RCC 7860 (cell line): ENCODE measurements at places on chromosomes 3 and 15.

DNA sequence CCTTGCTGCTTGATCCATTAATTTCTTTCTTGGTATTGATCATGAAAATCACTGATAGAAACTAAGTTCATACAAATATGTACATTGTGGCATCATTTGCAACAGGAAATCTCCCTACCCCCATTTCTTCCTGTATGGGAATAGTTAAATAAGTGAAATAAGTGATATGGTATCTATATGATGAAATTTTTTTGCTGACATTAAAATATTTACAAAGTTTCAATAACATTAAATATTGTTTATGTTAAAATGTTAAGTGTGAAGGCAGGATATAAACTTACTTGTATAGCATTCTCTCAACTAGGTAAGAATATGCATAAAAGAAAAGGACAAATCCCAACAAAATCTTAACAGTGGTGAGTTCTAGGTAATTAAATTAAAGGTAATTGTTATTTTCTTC, 60.1 kb upstream of the ETV5 start:
- DNase-seq, result no peak

- no peak for DNase-seq
Measured at GRCh38 chr15:66756295-66756694, 54.3 kb downstream of the SMAD6 start.

GRCh38 chr15:64949383-64950186, 37.9 kb downstream of the ANKDD1A start:
- DNase-seq, result no peak

- no peak for DNase-seq
Measured at GRCh38 chr15:99435113-99435695, 130.6 kb upstream of the MEF2A start.

GRCh38 chr15:64263567-64263966, 92.4 kb downstream of the CSNK1G1 start:
- no peak for DNase-seq

GRCh38 chr15:88835119-88835518, 31.9 kb downstream of the ACAN start:
- no peak for DNase-seq

- DNase-seq, result no peak
Measured at GRCh38 chr15:91254766-91255165, 154.7 kb downstream of the SV2B start.

DNA sequence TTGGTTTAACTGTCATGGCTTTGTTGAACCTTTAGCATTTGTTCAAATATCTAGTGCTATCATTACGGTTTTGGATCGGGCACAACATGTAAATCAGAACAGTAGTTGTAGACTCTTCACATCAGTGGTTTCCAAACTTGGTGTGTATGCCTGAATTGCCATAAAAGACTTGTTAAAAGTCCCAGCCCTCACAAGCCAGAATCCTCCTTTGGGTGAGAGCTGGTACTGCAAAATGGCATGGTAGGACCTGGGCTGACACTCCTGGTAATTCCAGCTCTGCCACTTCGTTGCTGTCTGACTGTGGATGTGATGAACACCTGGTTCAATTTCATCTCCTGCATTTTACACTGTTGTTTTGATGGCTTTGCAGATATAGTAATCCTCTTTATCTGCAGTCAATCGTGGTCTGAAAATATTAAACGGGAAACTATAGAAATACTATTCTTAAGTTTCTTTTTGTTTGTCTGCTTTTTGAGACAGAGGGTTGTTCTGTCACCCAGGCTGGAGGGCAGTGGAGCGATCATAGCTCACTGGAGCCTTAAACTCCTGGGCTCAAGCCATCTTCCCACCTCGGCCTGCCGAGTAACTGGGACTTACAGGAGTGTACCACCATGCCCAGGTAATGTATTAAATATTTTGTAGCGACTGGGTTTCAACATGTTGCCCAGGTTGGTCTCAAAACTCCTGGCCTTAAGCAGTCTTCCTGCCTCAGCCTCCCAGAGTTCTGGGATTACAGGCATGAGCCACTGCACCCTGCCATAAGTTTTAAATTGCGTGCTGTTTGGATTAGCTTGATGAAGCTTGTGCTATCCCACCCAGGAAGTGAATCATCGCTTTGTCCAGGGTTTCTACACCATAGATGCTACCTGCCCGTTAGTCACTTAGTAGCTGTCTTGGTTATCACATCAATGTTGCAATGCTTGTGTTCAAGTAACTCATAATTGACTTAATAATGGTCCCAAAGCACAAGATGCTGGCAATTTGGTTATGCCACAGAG, 61.6 kb downstream of the RAB7A start:
- DNase-seq, result peak; percentile 79

DNA sequence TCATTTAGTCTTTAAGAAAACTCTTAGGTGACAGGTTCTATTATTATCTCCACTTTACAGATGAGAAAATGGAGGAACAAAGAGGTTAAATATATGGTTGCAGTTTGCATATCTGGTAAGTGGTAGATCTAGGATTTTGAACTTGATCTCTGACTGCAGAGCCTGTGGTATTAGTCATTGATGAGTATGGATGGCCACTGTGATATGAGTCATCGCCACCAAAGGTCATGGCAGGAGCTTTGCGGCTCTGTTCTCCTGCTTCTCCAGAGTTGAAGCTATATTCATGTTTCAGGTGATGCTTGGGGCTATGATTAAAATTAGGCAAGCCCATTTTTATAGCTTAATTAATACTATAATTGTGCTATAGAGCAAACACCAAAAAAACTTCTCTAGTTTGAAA, 306.2 kb upstream of the DPPA4 start:
- DNase-seq, result peak; percentile 88

DNA sequence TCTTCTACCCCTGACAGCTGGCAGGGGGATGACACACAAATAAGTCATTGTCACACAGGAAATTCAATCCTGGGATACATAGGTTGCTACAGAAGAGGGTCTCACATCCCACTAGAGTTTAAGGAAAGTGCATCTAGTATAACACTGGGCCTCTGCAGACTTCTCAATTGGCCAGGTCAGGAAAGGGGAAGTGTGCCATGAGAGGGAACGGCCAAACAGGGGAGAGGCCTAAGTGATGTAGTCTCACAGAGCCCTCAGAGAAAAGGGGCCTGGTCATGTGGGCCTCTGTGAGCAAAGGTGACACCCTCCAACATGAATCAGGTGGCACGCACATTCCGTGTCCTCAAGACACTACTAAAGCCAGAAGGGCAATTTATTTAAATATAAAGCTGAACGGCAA, 11.2 kb downstream of the ZXDC start:
- no peak for DNase-seq

- DNase-seq, result no peak
Measured at GRCh38 chr3:127829537-127829936, 7.2 kb upstream of the MGLL start.

GRCh38 chr3:31624083-31624709, 91.5 kb downstream of the STT3B start:
- no peak for DNase-seq

DNA sequence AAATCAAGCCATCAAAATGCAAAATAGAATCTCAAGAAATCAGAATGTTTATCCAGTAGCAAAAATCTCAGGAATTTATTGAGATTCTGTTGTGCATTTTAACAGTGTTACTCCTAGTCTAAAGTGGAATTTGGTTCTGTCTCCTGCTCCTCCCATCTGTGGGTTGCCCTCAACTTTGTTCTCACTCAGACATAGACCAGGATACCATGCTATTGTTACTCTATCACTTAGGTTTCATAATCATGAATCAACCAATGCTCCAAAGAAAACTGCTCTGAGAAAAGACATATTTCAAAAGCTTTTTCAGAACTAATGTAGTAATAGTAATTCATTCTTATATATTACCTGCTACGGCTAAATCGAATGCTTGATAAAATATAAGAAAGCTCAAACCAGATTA, 274.7 kb downstream of the RBMS3 start:
- DNase-seq, result no peak

DNA sequence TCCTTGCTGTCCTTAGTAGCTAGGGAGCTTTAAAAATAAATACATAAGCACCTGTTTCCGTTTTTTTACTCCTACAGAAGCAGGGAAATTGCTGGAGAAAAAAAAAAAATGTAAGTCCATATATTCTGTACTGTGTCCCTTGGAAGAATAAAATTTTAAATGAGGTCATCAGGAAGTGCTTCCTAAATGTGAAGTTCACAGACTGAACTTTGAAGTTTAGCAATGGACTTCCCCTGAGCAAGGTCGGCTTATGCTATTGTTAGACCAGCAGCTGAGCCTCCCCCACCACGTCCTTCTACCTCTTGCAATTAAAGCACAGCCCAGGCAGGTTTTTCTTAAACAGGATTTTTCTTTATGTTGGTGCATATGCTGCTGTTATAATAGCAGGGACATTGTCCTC, 26.3 kb downstream of the LIPC start:
- no peak for DNase-seq

DNA sequence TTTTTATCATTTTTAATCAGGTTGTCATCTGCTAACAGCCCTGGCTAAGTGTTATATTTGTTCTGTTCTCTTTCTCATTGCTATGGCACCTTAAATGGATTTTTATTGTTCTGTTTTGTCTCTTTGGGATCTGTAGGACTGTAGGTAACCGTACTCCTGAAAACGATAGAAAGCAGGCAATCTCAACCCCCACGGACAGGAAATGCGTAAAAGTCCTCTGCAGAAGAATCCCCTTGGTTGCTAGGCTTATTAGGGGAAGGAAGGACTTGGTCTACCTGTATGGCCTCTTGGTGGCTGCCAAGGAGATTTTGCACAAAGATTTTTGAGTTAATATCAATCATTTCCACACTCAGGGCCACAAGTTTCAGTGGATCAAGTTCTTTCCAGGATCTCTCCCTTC, 571.9 kb upstream of the ZNF385D start:
- no peak for DNase-seq

- DNase-seq, result no peak
Measured at GRCh38 chr3:17175187-17175807, 290.5 kb downstream of the PLCL2 start.

- DNase-seq, result no peak
Measured at GRCh38 chr15:82047453-82048400, 1.9 kb upstream of the MEX3B start.

- DNase-seq, result peak; percentile 11
Measured at GRCh38 chr3:66405701-66406091, 95.1 kb downstream of the LRIG1 start.

DNA sequence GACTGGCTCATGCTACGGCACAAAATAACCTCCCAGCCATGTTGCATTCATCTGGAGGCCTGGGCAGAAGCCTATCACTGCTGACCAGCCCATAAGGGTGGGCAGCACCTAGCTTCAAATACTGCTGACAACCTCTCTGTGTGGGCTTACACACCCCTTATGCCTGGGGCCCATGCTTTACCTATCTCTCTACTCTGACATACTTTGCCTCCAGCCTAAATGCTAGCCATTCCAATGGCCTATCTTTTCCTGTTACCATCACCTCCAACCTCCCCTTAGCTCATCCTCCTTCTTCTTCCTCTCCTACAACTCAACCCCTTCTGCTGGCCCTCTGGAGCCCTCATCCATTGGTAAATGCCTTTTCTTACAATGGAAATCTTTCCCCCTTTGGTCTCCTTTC, 41.0 kb upstream of the PPP2R3A start:
- DNase-seq, result no peak

- no peak for DNase-seq
Measured at GRCh38 chr3:65313666-65314065, 625.9 kb upstream of the ADAMTS9 start.

DNA sequence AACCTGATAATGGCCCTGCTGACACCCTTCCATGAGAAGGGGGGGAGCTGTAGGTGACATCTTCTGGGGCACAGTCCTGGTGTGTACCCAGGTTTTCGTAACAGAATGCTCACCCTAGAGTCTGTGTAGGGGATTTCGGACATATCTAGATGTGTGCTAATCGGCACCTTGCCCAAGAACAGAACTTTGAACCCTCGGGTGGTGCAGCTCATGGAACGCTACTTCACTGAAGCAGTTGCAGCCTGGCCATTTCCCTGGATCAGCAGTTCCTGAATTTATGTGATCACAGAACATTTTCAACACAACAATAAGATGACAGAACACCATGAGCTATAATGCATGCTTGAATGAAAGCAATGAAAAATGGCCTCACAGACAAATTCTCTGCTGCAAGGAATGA, 57.5 kb upstream of the MUC13 start:
- no peak for DNase-seq

DNA sequence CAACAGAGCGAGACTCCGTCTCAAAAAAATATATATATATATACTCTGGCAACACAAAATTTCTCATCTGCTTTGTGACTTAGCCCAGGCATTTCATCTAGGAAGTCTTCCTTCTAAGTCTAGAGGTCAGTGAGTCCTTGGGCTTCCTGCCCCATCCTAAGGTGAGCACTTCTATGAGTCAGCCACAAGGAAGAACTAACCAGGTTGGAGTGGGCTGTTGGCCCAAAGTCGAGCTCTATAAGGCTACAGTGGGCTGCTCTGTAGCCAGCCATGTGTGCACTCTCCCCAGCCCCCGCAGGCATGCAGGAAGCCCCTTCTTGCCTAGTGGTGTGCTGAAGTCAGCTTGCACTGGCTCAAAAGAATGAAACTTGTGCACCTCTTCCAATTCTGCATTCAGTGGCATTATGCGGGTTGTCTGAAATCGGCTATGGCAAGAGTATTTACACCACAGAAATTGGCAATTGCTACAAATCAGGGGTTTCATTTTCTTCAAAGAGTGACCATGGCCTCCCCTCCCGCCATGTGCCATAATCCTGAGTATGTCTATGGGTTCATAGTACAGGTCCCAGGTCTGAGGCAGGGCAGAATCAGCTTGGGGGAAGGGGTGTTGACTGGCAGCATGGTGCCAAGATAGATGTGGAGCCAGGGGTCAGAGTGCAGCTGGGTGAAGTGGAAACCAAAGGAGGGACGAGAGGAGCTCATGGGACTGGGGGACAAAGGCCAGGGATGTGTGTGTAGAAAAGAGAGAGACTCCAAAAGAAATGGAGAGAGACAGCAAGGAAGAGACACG, 22.0 kb upstream of the LOXL1 start:
- DNase-seq, result no peak

DNA sequence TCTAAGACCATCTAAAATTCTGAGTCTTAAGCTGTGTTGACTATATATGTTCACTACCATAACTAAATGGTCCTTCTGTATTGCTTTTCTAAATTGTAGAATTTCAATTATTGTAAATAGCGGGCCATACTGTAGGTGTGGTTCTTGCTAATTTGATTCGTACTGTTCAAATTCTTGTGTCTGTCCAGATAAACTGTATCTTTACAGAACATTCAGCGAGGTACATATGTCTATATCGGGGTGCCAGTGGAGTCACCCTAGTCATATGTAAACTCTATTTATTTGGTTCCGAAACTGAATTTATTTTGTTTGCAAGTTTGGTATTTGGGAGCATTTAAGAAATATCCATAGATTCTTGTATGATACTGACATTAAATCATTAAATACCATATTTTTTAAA, 69.0 kb downstream of the IGF1R start:
- no peak for DNase-seq

DNA sequence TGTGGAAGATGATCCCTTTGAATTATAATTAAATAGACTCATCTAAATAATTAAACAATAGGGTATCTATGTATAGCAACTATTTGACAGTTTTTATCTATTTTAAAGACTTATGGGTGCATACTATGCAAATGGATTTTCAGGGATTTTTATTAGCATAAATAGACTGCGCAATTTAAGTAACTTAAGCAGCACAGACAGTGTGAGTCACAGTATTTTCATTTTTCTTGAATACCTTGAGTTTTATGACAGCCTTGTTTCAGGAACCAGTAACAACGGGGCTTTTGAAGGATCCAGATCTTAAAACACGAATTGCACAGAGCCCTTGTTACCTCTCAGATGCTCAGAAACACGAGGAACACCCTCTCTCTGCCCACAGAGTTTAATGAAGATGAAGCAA, 175.5 kb upstream of the CD96 start:
- no peak for DNase-seq

- no peak for DNase-seq
Measured at GRCh38 chr3:83230841-83231240, 1469.4 kb upstream of the GBE1 start.
